B cell (primary cell): ENCODE measurements at places on chromosomes 3 and 15. TPM values are rescaled to one million over a fixed set of nuclear protein-coding genes. Genes with fewer than 3 reads are reported as not detected.

Gene TEX55
- total RNA-seq: not detected in 2 replicates

Gene PROS1
- not detected in 2 replicates for total RNA-seq

DNA sequence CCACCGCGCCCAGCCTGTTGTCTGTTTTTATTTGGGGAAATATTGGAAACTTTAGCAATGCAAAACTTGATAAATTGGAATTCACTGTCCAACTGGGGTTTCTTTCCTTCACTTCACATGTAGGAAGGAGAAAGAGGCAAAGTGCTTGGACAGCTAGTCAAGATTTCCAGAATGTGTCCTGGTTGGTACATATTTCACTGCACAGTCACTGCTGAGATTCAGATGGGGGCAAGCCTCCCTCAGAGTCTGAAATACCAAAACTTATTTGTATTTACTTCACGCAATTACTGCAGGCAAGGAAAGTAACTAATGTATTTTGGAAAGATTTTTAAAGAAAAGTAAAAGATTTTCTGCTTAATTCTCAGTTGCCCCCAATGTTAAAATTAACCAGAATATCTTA lies 21.0 kb downstream of the LRRC31 start:
- DNase-seq: no peak

DNA sequence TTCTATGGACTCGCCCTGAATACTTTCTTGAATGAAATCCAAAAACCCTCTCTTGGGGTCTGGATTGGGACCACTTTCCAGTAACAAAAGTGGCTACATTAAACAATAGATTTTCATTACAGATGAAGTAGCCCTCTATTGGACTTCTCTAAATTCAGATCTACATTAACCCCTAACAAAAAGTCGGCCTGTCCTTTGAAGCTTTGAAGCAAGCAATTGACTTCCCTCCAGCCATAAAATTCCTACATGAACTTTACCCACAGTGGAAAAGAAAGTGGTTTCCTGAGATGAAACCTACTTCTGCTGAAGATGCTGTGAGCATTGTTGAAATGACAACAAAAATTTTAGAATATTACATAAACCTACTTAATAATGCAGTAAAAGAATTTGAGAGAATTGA lies 967.1 kb upstream of the ROBO1 start:
- no peak for DNase-seq

GRCh38 chr3:100093831-100094230 lies 20.5 kb downstream of the FILIP1L start:
- DNase-seq: no peak

DNA sequence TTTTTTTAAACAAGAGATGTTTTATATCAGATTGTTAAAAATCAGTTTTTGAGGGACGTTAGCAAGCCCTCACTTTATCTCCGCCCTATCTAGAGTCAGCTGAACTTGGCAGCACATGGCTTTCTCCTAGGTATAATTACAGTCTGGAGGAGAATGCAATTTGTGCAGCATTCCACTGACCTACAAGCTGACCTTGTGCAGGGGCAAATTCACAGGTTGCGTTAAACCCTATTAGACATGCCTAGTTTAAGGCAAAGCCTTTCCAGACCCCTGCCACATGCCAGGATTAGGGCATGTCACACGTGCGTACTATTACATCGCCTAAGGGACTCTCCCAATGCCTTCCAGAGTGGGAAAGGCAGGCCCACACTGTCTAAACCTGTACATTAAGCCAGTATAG lies 224.0 kb downstream of the GREM1 start:
- DNase-seq: no peak

DNA sequence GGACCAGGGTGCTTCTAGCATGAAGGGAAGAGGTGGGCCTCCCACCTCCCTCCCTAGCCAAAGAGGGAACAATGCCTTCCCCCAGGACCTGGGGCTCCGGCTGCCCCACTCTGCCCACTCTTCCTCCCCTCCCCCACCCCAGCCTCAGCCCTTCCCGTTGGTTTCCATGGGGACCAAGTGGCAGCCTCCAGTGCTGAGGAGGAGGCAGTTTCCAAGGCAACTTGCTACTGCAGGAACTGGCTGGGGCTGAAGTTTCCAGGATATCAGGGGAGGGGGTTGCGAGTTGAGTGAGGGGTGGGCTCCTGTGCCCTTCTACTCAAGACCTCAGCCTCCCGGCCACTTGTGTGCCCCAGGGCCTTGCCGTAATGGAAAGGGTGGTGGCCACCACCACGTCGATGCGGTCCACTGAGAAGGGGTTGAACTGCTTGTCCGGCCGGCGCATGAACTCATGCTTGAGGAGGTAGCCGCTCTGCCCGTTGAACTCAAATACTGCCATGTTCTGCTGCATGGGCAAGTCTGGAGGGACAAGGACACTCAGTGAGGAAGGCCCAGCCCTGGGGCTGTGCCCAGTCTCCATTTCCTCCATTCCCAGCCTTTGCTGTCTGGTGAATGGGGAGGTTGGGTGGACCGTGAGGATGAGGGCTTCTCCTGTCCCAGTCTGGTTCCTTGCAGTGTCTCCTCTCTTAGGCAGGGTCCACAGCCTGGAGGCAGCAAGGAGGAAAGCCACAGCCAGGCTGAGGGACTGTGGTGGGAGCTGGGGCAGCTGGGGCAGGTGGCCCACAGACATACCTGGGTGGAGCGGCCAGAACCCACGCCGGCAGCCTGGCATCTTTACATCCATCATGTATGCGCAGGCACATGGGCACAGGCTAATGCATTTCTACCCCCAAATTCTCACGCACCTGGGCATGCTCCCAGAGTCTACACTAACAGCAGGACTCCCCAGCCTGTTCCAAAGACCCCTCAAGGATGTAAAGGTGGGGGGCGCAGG lies 11.3 kb upstream of the ANKRD63 start:
- DNase-seq: no peak
